RPMI7951 (cell line): ENCODE measurements at places on chromosomes 1 and 21.

- DNase-seq = no peak
These were observed 56.4 kb downstream of the EDN2 start for GRCh38 chr1:41427916-41428737.

- peak; percentile 29 for DNase-seq
These were observed 39.7 kb downstream of the GNG12 start for GRCh38 chr1:67793562-67793961.

DNA sequence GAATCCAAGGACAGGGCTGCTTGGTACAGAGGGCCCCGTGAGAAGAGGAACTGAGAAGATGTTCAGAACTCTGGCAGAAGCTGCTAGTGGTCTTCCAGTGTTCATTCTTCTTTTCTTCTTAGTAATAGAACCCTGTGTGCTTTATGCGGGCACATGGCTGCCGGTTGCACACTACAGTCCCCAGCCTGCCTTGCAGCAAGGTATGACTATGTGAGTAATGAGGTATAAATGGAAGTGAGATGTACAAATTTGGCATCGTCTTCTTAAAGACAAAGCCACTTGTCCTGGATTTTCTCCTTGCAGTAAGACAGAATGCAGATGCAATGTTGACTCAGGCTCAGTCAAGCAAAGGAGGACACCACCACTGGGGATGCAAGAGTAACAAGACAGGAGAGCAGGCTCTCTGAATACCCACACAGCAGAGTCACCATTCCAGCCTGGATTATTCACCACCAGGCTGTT is 15.0 kb upstream of the ATP1B1 start:
- no peak for DNase-seq

GRCh38 chr1:16198444-16199156 is 13.9 kb downstream of the ARHGEF19 start:
- DNase-seq = no peak

GRCh38 chr1:199311478-199312262 is 672.8 kb downstream of the PTPRC start:
- peak; percentile 4 for DNase-seq

- DNase-seq = no peak
These were observed 218.5 kb downstream of the PLA2G4A start for GRCh38 chr1:187047298-187047697.

DNA sequence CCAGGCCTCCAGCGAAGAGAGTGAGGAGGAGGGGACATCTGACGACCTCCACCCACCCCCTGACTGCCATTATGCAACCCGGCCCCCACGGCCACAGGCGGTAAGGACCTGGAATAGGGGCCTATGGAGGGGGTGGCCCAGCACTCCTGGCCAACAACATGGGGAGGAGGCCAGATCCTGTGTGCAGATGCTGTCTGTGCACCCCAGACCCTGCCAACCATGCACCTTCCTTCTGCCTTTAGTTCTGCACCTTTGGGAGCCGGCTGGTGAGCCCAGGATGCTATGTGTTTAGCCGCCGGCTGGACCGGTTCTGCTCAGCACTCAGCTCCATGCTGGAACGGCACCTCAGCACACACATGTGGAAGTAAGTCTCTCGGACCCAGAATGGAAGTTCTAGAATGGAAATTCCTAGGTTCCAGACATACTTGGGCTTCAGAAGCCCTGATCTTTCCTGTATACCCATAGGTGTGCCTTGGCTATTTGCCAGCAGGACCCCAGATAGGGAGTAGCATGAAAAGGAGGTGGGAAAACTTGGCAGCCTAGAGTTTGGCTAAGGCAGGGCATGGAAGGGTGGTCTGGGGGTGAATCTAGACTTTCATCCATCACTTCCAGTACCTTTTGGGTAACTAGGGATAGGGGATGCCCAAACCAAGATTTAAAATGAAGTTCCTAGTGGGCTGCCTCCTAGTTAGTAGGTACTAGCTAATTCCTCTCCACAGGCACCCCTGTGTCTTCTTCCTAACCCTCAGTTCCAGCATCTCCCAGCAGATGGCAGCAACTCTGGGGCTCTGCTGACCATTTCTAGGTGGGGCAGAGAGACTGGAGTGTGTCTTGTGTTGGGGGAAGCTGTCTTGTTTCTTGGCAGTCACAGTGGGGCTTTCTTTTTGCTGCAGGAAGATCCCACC is 3.6 kb upstream of the CYB561D1 start:
- peak; percentile 62 for DNase-seq
